ENCODE measurements at places on chromosomes 12 and 14. TPM values are rescaled to one million over a fixed set of nuclear protein-coding genes. Genes with fewer than 3 reads are reported as not detected.

DNA sequence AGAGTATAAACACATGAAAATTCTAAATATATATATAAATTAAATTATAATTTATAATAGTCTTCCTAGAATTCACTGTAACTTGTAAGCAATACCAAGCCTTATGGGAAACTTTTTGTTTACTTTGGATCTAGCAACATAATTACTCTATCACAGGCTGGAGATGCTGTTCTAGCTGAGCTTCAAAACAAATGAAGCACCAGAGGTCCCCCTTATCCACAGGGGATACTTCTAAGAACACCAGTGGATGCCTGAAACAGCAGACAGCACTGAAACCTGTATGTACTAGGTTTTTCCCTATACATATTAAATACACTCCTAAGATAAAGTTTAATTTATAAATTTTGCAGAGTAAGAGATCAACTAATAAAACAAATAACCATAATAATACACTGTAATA lies 96.6 kb downstream of the CDK17 start:
- peak; percentile 23 for DNase-seq

Gene SALL2
- total RNA-seq = 5.3 TPM

Gene PLEKHA5
- 40.7 TPM for total RNA-seq

DNA sequence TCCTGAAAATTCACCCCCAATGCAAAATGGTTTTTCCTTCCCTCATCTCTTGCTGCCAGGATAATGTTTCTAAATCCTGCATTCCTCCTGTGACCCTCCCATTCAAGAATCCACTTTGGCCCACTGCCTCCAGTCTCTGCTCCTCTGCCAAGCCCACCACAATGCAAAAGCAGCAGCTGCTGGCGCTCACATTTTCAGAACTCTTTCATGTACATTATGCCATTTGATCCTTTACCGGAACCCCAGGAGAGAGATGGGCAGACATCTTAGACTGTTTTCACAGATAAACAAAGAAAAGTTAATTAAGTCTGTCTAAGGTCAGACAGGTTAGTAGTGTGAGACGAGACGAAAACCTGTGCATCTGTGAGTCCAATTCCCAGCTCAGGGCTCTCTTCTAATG lies 12.9 kb downstream of the LRIG3 start:
- peak; percentile 85 for DNase-seq

DNA sequence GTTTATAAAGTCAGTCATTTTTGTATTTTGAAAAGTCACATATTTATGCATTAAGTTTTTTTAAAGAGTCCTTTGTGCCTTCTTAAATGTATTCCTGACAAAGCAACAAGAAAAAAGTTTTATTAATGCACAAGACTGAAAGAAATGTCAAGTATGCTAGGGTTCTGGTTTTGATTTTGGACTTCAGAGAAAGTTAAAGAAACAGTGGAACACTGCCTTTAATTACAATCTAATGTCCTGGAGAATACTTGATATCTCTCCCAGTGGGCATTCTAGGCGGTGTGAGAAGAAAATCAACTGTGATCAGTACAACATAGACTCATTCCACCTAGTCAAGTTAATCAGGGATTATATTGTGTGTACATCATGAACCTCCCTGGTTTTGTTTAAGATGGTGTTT lies 49.9 kb downstream of the PRICKLE1 start:
- DNase-seq = peak; percentile 7

Gene OR4Q2
- not detected for total RNA-seq

Gene TUNAR
- not detected for total RNA-seq

DNA sequence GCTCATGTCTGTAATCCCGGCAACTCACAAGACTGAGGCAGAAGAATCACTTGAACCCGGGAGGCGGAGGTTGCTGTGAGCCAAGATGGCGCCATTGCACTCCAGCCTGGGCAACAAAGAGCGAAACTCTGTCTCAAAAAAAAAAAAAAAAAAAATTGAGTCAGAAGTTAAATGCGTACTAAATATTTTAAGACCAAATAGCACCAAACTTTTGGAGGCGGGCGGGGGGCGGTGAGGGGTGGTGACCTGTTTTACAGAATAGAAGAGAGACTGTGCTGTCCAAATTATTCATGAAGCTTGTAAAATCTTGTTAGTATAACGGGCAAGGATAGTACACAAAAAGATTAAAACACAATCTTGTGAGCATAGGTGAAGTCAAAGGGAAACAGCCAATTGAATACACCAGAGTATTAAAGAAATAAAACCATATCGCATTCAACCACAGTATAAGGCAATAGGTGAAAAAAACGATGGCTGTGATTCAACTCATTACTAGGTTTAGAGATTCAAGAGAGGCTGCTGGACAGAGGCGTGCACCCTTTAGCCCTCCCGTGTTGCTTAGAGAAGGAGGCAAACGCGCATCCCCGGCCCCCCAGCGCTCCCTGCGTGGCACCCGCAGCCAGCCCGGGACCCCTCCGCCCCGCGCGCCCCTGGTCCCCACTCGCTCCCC lies 571 bp downstream of the ZNF891 start:
- DNase-seq = peak; percentile 45

Gene CCDC184
- 1.1 TPM for total RNA-seq

GRCh38 chr14:101927859-101928258 lies 36.5 kb upstream of the DYNC1H1 start:
- DNase-seq = peak; percentile 97

- no peak for DNase-seq
Measured at GRCh38 chr12:13375583-13376345, 179.2 kb downstream of the EMP1 start.

Gene MAP3K9
- 0.33 TPM for total RNA-seq

Gene SSPN
- 9.3 TPM for total RNA-seq

DNA sequence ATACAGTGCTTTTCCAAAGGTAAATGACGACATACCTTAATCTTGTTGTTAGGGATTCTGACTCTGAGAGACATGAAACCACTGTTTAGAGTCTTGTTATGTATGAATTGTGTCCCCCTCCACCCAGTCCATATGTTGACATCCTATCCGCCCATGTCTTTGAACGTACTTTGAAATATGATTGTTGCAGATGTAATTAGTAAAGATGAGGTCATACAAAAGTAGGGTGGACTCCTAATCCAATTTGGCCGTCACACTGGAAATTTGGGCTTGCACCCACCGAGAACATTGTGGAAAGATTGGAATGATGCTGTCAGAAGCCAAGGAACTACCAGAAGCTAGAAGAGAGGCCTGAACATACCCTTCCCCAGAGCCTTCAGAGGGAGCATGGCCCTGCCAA lies 62.2 kb downstream of the RGS6 start:
- DNase-seq = no peak

- no peak for DNase-seq
Measured at GRCh38 chr12:67952787-67953186, 36.5 kb upstream of the IFNG-AS1 start.

- DNase-seq = no peak
Measured at GRCh38 chr12:90166671-90167070, 458.0 kb upstream of the ATP2B1 start.

DNA sequence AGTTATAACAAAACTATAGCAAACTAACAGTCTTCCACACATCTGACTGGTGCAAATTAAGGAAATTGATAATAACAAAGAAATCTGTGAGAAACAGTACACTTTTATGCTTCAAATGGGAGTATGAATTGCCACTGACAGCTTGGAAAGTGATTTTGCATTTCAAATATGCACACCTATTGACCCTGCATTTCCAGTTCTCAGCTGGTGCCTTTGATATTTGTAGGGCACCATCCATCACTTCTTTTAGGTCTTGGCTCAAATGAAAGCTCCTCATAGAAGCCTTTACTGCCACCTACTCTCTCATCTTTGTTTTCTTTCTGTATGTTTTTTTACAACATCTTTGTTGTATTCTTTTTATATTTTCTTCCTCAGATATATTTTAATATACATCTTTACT lies 125.1 kb downstream of the ST8SIA1 start:
- DNase-seq = no peak

Gene NR1H4
- not detected for total RNA-seq

DNA sequence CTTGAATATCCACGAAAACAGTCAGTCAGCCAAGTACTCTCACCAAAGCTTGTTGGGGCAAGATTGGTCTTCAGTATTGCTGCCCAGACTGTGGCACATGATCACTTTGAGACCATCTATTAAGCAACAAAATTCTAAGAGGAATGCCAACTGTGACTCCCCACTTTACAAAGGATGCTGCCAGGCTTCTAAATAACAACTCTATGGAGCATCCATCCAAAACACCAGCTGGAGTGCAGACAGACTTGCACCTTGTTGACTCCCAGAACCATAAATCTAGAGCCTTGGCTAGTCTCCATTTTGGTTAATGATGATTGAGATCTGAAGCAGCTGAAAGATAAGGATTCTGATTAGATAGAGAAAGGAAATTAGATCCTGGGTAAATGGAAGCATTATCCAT lies 132.8 kb downstream of the DIO2 start:
- no peak for DNase-seq

DNA sequence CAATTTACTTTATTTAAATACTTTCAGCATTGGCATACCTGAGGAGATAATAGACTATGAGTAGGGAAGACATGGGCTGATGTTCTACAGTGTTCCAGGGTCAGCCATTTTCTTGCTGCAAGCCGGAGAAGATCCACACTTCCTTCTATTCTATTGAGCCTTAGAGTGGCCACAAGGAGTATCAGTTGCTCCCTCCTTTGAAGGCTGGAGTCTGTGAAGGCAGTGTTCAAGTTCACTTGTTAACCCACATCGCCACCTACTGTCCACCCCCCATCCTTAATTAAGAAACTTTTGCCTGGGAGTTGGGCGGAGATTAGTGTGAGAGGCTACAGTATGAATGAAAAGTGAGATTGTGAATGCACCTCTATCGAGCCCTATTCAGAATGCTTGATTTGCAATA lies 666.6 kb downstream of the NRXN3 start:
- DNase-seq = peak; percentile 52

DNA sequence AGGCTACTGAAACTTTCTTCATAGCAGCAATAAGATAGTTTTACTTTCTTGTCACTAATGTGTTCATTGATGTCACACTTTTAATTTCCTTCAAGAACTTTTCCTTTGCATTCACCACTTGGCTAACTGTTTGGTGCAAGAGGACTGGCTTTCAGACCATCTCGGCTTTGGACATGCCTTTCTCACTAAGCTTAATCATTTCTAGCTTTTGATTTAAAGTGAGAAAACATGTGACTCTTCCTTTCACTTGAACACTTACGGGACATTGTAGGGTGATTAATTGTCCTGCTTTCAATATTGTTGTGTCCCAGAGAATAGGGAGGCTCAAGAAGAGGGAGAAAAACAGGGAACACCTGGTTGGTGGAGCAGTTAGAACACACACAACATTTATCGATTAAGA lies 41.9 kb downstream of the IFNG start:
- no peak for DNase-seq

DNA sequence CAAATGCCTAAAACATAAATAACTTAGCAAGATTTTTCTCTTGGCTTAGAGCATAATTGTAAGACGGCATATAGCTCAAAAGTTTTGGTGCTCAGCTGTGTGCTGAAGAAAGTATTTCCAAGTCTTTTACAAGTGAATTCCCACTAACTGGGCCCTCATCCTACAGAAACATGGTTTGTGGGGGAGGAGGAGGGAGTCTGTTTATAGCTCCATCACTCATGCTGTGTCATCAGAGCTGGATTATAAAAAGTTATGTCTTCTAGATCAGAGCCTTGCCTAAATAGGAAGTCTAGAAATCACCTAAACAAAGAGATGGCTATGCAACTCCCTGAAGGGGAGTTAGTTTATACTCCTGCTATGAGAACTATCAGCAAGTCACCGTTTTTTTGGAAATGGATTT lies 65.9 kb upstream of the OTOGL start:
- peak; percentile 78 for DNase-seq

GRCh38 chr14:104451474-104451873 lies 128.1 kb upstream of the C14orf180 start:
- no peak for DNase-seq

DNA sequence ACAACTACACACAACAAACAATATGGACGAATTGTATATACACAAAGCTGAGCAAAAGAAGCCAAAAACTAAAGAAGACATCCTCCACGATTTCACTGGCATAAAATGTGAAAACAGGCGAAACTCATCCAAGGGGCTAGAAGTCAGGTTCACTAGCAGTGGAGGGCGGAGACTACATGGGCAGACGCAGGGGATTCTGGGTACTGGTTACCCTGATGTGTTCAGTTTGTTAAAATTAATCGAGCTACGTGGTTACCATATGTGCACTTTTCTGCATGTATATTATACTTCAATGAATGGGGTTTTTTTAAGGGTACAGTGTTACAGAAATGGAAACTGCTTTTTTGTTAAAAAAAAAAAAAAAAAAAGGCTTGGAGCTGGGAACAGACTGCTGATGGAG lies 12.3 kb downstream of the KDM2B start:
- DNase-seq = no peak

Gene ACSM4
- not detected for total RNA-seq

- DNase-seq = peak; percentile 6
Measured at GRCh38 chr12:99917711-99918402, 66.9 kb downstream of the ANKS1B start.

DNA sequence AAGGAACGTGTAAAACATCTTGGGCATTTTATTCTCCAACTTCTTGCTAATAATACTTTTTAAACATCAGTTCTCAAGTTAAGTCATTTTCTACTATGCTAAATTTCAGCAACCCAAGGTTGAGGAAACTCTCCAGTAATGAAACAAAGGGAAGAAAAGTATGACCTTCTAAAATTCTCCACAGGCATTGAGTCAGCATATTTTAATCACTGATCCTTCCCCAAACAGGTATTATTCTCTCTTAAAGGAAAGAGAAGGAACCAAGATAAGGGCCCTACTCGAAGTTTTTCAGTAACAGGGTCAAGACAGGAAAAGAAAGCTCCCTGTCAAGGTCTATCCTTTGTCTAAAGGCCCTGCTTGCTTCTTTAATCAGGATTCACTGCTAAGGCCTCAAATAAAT lies 3.0 kb downstream of the KICS2 start:
- DNase-seq = no peak

GRCh38 chr14:96602186-96602585 lies 100.0 kb downstream of the PAPOLA start:
- no peak for DNase-seq

- DNase-seq = no peak
Measured at GRCh38 chr12:89707703-89708564, 704 bp downstream of the ATP2B1 start.

Gene BEST3
- not detected for total RNA-seq
